Cerebellar cortex (tissue), 1 donor: ENCODE measurements at places on chromosomes 6 and 20.

DNA sequence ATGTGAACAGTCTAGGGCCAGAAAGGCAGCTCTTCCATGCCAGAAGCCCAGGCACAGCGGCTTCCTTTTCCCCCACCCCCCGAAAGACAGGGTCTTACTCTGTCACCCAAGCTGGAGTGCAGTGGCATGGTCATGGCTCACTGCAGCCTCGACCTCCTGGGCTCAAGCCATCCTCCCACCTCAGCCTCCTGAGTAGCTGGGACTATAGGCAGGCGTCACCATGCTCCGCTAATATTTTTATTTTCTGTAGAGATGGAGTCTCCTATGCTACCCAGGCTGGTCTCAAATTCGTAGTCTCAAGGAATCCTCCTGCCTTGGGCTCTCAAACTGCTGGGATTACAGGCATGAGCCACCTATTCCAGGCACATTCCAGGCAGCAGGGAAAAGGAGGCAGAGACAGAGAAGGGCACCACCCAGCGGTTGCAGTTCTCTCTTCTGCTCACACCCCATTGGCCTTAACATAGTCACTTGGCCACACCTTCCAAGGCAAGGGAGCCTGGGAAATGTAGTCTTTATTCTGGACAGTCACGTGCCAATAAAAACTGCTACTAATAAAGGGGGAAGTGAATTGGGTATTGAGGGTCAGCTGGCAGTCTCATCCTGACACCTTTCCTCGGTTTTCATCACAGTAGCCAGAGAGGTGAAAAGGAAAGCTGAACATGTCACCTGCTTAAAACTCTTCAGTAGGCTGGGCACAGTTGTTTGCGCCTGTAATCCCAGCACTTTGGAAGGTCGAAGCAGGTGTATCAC, 205.9 kb downstream of the ZMYND8 start:
- peak; percentile 52 for DNase-seq

DNA sequence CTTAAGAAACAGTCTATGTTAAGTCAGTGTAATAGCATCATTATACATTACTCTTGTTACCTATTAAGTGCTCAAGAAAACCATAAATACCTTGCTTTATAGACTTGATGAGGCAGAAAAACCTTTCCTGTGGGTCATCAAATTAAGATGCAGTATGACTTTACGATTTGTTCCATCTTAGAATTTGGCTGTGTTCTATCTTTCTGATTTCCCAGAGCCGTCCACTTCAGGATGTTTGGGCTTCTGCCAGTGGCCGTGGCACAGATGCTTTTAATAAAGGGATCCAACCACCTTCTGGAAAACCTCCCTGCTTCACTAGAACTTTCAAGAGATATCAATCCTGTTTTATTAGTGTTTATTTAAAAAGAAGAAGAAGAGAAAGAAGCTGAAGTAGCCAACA, 71.2 kb downstream of the PDE7B start:
- DNase-seq: no peak

DNA sequence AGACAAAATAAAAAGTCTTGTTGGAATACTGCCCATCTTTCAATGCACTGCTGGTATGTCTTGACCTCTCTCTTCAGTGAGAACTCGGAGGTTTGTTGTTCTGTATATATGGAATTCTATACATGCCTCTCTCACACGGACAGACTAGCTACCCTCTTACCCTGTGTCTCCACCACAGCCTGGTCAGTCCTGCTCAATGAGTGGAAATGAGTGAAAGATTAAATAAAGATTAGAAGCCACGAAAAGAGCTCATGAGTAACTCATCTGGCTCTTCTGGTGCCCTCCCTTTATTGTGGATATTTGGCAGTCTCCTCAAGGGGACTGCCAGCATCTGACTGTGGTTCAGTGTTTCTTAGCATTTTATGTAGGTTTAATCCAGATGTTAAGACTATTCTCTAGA, 262.8 kb upstream of the MAP3K7 start:
- DNase-seq: no peak

- DNase-seq: no peak
Measured at GRCh38 chr20:11234181-11234580, 560.4 kb upstream of the JAG1 start.

- DNase-seq: no peak
Measured at GRCh38 chr6:151087861-151088598, 151.7 kb upstream of the AKAP12 start.

GRCh38 chr6:134247231-134247833, 70.6 kb downstream of the SGK1 start:
- no peak for DNase-seq

DNA sequence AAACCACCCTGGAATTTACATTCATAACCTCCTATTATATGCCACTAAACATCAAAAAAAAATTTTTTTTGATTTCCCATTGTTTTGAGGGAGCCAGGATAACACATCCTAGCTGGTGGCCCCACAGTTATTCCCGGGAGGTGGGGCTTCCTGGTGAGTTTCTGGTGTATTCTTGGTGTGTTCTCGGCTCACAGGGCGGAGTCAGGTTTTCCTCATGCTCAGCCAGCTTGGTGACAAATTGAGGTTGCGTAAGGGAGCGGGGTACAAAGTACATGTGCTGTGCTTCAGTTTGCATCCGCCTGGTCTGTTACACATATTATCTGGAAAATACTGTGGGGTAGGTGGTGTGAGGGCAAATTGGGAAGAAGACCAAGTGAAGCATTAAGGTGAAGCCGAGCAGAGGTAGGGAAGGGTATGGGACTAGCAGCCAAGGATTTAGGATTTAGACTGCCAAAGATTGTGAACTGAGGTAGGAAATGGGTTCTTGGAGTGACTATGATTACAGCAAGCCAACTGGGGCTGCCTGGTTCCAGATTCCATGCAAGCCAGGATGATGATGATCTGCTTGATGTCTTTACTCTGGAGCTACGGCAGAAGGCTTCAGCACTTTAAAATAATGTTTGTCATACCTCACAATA, 46.2 kb upstream of the EEF1A1 start:
- DNase-seq: no peak

- no peak for DNase-seq
Measured at GRCh38 chr6:139909992-139910391, 535.5 kb upstream of the CITED2 start.

- peak; percentile 46 for DNase-seq
Measured at GRCh38 chr20:49186535-49187329, 1.4 kb downstream of the STAU1 start.

DNA sequence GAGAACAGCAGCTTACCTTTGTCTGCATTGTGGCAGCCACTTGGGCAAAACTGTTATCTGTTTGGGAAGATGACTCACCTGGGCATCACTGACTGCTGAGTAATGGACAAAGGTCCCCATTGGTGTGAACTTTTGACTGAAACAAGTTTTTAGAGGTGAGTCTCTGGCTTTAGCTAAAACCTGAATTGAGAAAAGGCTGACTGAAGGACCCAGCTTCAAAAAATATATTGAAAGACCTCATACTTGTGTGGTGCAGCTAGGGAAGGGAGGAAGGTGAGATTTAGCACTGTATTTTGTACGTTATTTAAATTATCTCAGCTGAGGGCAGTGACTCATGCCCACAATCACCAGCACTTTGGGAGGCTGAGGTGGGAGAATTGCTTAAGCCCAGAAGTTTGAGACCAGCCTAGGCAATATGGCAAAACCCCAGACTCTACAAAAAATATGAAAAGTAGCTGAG, 4.5 kb upstream of the CITED2 start:
- DNase-seq: no peak

DNA sequence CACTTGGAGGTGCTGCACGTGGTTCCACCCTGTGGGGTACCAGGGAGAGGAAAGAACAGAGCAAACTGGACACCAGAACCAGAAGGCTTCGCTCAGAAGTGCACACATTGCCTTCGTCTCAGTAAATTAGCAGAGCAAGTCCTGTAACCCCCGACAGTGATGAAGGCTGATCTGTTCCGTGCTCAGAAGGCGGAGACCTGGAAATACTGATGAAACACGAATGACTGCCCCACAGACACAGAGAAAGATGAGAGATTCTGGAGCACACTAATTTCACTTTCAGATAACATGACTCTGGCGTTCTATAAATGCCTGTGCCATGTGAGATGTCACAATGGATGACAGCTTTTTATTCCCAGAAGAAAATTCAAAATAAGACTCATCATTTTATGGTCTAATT, 44.2 kb upstream of the CCR6 start:
- DNase-seq: no peak

GRCh38 chr6:57263739-57264138, 41.6 kb upstream of the RAB23 start:
- no peak for DNase-seq

- no peak for DNase-seq
Measured at GRCh38 chr6:116666869-116667268, 1.7 kb downstream of the ZUP1 start.

DNA sequence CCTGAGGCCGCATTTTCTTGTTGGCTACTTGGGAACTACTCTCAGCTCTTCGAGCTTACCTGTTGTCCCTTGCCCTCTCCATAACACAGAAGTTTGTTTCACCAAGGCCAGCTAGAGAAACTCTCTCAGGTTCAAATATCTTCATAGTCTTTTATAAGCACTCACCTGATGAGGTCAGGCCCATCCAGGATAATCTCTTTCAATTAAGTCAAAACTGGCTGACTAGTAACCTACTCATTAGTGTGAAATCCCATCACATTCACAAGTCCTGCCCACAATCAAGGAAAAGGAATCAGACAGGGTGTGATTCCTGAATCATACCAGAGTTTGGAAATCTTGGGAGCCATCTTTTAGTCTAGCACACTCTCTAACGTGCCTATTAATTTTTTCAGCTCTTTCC, 195.2 kb upstream of the HS3ST5 start:
- DNase-seq: no peak

- no peak for DNase-seq
Measured at GRCh38 chr6:112626468-112627082, 279.4 kb downstream of the RFPL4B start.

DNA sequence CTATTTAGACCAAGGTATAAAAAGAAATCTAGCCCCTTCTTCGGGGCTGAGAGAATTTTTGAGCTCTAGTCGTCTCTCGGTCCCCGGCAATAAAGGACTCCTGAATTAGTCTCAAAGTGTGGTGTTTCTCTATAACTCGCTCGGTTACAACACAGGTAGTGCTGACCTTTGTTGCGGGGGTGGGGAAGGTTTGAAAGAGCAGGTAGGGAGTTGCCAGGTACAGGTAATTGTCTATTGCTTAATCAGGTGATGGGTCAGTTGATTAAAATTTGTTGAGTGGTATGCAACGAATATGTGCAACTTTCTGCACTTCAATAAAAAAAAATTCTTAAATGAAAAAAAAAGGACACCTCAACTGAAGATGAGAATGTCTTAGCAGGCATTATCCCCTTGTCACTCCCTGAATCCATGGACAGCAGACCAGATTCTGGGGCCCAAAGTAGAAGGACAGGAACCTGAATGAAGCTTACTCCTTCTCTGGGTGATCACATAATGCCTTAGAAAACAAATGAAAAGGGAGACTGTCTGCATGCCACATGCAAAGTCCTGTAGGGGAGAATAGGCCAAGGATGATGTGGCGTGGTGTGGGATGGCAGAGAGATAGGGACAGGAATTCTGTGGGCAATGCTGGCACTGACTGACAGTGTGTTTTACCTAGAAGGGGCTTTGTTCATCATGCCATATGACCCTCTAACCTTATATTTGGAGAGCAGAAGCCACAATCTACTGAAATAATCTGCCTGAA, 157.6 kb upstream of the OLIG3 start:
- DNase-seq: no peak

GRCh38 chr6:142659661-142660060, 285.3 kb downstream of the HIVEP2 start:
- DNase-seq: no peak

- DNase-seq: peak; percentile 16
Measured at GRCh38 chr20:33516882-33517281, 27.0 kb downstream of the CBFA2T2 start.

GRCh38 chr6:42740725-42741124, 5.2 kb downstream of the TBCC start:
- no peak for DNase-seq

DNA sequence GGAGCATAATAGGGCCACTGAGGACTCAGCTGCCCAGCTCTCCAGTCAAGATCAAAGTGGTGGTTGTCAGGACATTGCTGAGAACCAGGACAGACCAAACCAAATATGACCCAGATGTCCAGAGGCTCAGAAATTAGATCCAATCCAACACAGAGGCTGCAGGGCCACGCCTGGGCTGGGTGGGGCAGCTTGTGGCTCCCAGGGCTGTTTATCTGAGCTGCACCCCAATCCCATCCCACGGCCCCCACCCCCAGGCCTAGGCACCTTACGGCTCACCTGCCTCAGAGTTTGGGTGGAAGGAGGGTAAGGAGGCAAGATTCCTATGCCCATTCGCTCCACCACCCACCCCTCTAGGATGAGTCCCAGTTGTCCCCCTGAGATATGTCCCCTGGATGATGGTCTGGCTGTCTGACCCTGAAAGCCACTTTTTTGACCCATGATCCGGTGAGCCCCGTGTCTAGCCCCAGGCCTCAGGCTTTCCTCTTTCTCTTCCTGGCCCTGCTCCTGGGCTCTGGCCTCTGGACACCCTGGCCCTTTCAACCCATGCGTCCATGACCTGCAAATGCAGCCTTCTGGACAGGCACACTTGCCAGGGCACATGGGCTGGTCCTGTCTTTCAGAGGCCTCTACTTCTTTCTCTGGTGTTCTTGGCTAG, 40.0 kb downstream of the CPXM1 start:
- DNase-seq: no peak

GRCh38 chr6:71124340-71124739, 164.3 kb upstream of the OGFRL1 start:
- DNase-seq: no peak

- DNase-seq: peak; percentile 31
Measured at GRCh38 chr6:45419571-45420082, 41.9 kb upstream of the SUPT3H start.

DNA sequence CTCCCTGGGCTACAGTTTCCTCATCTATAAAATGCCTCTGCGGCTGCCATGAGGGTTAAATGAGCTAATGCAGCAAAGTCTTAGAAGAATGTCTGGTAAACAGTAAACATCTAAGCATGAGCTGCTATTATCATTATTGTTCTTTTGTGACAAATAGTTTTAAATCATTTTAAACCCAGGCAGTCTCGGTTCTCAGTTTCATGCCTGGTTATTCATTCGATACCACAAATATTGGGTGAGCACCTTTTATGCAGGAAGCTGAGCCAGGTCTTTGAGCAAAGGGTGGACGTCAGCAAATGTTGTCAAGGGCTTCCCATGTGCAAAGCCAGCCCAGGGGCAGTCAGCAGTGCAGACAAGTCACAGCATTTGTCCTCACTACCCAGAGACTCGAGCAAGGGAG, 128.7 kb downstream of the NFATC2 start:
- no peak for DNase-seq

GRCh38 chr6:152298055-152298647, 339.0 kb downstream of the SYNE1 start:
- DNase-seq: peak; percentile 59
